Left ventricle myocardium inferior (tissue), 1 donor: ENCODE measurements at places on chromosomes 2 and 18.

DNA sequence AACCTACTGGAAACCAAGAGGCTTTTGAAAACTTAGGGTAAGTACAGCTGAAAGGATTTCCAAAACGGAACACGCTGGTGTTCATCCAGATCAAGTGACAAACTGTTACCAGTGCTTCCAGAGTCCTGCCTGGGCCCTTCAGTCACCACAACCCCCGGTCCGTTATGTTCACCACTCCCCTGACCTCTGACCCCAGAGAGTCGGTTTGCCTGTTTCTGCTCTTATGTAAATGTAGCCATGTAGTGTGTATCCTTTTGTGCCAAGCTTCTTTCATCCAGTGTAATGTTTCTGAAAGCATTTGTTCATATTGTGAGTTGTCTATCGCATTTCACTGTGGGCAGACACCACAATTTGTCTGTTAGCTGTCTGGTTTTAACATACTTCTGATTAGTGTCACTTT, 217.5 kb downstream of the NCK2 start:
- H3K4me1 ChIP-seq, result no peaks in the 10 kb centered on the region
- no peaks in the 10 kb centered on the region for H3K36me3 ChIP-seq
- DNase-seq, result no peak
- H3K4me3 ChIP-seq, result no peak overlapping the region
- no peak overlapping the region for H3K27ac ChIP-seq

GRCh38 chr2:127172306-127172705, 47.8 kb downstream of the CYP27C1 start:
- DNase-seq, result no peak
- H3K4me3 ChIP-seq, result no peak overlapping the region
- H3K27me3 ChIP-seq, result peaks cover 35% of the 10 kb centered on the region
- H3K36me3 ChIP-seq, result no peaks in the 10 kb centered on the region
- peaks cover 30% of the 10 kb centered on the region for H3K4me1 ChIP-seq

- peaks cover 22% of the 10 kb centered on the region for H3K27me3 ChIP-seq
- no peak for DNase-seq
- H3K4me1 ChIP-seq, result peaks cover 53% of the 10 kb centered on the region
- H3K36me3 ChIP-seq, result no peaks in the 10 kb centered on the region
Observed at GRCh38 chr2:120251078-120251477, 1.6 kb upstream of the RALB start.

DNA sequence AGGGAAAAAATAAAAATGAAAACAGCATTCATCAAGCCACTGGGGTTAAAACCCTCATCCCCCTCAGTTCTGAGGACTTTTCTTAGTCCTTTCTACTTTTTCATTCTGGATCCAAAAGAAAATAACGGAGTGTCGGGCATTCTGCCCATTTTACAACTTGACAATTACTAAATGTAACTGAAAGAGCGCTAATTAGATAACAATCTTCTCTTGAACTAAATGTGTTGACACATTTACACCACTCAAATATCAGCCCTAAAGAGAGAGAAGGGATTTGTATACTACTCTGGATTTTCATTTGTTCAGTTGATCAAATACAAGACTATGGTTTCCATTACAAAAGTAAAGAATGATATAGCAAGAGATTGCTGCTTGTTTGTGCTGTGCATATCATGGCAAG, 27.5 kb downstream of the ABCA12 start:
- H3K27me3 ChIP-seq, result no peaks in the 10 kb centered on the region
- no peaks in the 10 kb centered on the region for H3K4me1 ChIP-seq
- no peak overlapping the region for H3K27ac ChIP-seq
- H3K4me3 ChIP-seq, result no peak overlapping the region

DNA sequence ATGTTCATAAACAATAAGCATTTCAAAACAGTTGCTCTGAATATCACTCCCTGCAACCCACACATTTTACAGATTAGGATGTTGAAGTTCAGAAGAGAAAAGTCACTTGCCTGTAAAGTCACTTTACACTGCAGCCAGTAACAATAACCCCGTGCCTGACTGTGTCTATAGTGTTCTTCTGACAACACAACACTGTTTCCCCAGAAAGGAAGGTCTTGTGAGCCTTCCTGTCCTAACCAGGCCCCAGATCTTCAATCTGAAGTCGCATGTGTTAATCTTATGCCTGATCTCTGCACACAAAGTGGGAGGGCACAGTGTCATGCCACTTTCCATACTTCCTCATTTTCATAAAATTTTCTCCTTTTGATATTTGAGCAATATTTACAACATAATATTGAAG, 120.2 kb downstream of the FEZ2 start:
- H3K4me3 ChIP-seq, result no peak overlapping the region
- H3K27me3 ChIP-seq, result no peaks in the 10 kb centered on the region
- H3K36me3 ChIP-seq, result peaks cover 81% of the 10 kb centered on the region
- H3K27ac ChIP-seq, result peak overlapping the region; percentile 50
- H3K4me1 ChIP-seq, result peaks cover 21% of the 10 kb centered on the region
- no peak for DNase-seq

- H3K4me3 ChIP-seq, result no peak overlapping the region
- no peaks in the 10 kb centered on the region for H3K4me1 ChIP-seq
- no peak overlapping the region for H3K27ac ChIP-seq
- DNase-seq, result no peak
- H3K27me3 ChIP-seq, result no peaks in the 10 kb centered on the region
- H3K36me3 ChIP-seq, result no peaks in the 10 kb centered on the region
Observed at GRCh38 chr2:221283896-221284545, 288.1 kb downstream of the EPHA4 start.

DNA sequence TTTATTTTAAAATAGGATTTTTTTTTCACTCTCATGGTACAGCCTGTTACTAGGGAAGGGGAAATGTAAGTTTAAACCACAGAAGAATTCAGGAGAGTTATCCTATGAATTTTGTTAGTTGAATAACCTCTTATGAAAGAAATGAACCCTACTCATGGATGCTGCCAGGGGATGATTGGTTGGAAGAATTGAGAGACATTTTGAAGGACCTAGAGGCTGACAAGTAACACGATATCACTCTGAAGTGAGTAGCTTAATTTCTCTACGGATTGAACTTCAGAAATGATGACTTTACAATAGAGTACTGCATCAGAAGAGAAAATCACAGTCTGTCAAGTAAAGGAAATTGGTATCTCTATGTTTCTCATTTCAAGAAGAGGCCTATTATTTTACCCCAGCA, 1346.2 kb downstream of the SUCLG1 start:
- no peaks in the 10 kb centered on the region for H3K36me3 ChIP-seq
- no peak overlapping the region for H3K27ac ChIP-seq
- no peaks in the 10 kb centered on the region for H3K4me1 ChIP-seq
- DNase-seq, result no peak

GRCh38 chr2:233107011-233107410, 46.9 kb downstream of the INPP5D start:
- no peak overlapping the region for H3K27ac ChIP-seq
- H3K36me3 ChIP-seq, result no peaks in the 10 kb centered on the region
- no peaks in the 10 kb centered on the region for H3K4me1 ChIP-seq
- no peak for DNase-seq

DNA sequence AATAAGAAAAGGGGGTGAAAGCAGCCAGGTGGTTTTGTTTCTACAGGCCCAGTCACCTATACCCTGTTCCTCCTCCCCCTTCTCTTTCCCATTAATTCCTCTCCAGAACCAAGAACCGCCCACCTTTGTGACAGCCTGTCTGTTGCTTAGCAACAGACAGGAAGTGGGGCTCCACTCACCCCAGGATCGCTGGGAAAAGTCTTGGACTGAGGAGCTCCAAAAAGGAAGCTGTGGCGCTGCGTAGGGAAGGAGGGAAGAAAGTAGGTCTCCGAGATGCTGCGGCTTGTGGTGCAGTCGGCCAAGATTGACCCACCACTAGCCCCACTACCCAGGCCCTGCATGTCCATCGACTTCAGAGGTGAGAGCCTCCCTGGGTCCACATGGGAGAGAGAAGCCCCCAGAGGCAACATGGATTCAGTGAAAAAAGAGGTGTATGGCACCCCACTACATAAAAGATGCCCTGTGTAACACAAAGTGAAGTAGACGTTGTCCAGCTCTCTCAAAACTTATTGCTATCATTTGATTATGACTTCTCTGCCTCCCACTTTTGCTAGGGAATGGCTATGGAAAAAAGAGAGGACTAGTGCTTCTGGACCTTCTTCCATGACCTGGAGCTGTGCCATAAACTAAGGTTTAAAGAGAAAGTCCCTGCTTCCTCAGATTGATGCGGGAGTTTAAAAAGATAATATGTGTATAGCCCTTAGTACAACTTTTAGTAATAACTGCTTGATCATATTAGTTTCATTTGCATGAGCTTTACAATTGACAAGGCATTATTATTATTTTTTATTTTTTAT, at the start of gene FER1L5:
TSS of gene FER1L5 (plus strand) at position 201 of the 797 bp plus-strand sequence. CDS start at position 274, 73 bp downstream.
- DNase-seq, result no peak
- peak within 1 kb of the TSS; percentile 49 for H3K4me3 ChIP-seq
- no peaks in the 10 kb centered on the region for H3K27me3 ChIP-seq

- peaks cover 10% of the 10 kb centered on the region for H3K27me3 ChIP-seq
- no peak overlapping the region for H3K4me3 ChIP-seq
- H3K36me3 ChIP-seq, result no peaks in the 10 kb centered on the region
- H3K4me1 ChIP-seq, result peaks cover 22% of the 10 kb centered on the region
Observed at GRCh38 chr2:72883356-72883962, 3.7 kb upstream of the SPR start.

DNA sequence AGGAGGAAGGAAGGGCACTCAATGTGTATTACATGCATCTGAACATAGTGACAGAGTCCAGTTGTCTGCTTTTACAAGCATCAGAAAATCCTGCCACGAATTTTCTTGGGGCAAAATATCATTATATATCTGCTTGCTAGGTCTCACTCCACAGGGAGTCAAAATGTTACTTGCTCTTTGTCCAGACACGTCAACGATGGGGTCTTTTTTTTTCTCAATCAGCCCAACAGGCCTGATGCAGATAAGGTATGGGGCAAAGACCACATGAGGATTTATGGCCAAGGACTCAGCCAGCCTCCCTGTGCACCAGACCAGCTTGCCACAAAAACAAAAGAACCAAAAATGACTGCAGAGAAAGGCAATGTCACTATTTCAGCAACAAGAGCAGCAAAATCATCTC, 323.4 kb upstream of the PKDCC start:
- no peaks in the 10 kb centered on the region for H3K36me3 ChIP-seq
- no peak overlapping the region for H3K27ac ChIP-seq
- H3K27me3 ChIP-seq, result no peaks in the 10 kb centered on the region
- no peak overlapping the region for H3K4me3 ChIP-seq
- H3K4me1 ChIP-seq, result peaks cover 22% of the 10 kb centered on the region

GRCh38 chr18:48385596-48385995, 23.6 kb downstream of the ZBTB7C start:
- H3K36me3 ChIP-seq, result no peaks in the 10 kb centered on the region
- no peak overlapping the region for H3K27ac ChIP-seq
- H3K4me1 ChIP-seq, result no peaks in the 10 kb centered on the region
- peaks cover 5% of the 10 kb centered on the region for H3K27me3 ChIP-seq
- H3K4me3 ChIP-seq, result no peak overlapping the region
- DNase-seq, result no peak

- DNase-seq, result no peak
- no peaks in the 10 kb centered on the region for H3K27me3 ChIP-seq
- H3K27ac ChIP-seq, result no peak overlapping the region
- no peaks in the 10 kb centered on the region for H3K4me1 ChIP-seq
Observed at GRCh38 chr2:182784777-182785176, 68.7 kb downstream of the DNAJC10 start.

DNA sequence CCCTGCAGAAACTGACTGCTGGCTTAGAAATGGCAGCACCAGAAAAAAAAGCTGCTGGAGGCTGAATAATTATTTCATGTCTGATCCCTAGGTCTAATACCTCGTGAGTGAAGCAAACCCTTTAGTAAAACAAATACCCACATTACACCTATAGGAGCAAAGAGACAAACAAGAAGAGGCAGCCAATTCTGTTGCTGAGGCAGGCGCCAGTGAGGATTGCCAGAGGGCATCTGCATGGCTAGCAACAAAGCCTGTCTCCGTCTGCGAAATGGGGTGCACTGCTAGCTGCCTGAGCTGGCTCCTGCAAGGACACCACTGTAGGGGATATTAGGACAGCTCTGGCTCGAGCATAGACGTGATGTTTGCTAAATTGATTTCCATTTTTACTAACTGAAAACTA, 509.7 kb downstream of the TDRD15 start:
- no peak overlapping the region for H3K27ac ChIP-seq
- H3K4me1 ChIP-seq, result no peaks in the 10 kb centered on the region
- no peaks in the 10 kb centered on the region for H3K36me3 ChIP-seq
- no peaks in the 10 kb centered on the region for H3K27me3 ChIP-seq

- no peak overlapping the region for H3K4me3 ChIP-seq
- H3K36me3 ChIP-seq, result no peaks in the 10 kb centered on the region
- no peak for DNase-seq
- peaks cover 75% of the 10 kb centered on the region for H3K4me1 ChIP-seq
Observed at GRCh38 chr2:229896857-229897256, 25.0 kb downstream of the TRIP12 start.

- DNase-seq, result no peak
- H3K27me3 ChIP-seq, result no peaks in the 10 kb centered on the region
- H3K4me3 ChIP-seq, result no peak overlapping the region
- H3K36me3 ChIP-seq, result no peaks in the 10 kb centered on the region
- H3K4me1 ChIP-seq, result peaks cover 30% of the 10 kb centered on the region
Observed at GRCh38 chr18:44630118-44630517, 50.6 kb upstream of the SETBP1 start.

GRCh38 chr18:76691800-76692199, 130.6 kb upstream of the ZNF236 start:
- no peak for DNase-seq
- no peak overlapping the region for H3K27ac ChIP-seq
- H3K27me3 ChIP-seq, result peaks cover 71% of the 10 kb centered on the region
- H3K4me1 ChIP-seq, result peaks cover 6% of the 10 kb centered on the region
- H3K4me3 ChIP-seq, result no peak overlapping the region

- H3K27me3 ChIP-seq, result peaks cover 4% of the 10 kb centered on the region
- no peak overlapping the region for H3K4me3 ChIP-seq
- DNase-seq, result no peak
- H3K4me1 ChIP-seq, result no peaks in the 10 kb centered on the region
- no peaks in the 10 kb centered on the region for H3K36me3 ChIP-seq
Observed at GRCh38 chr2:106960683-106961161, 74.8 kb upstream of the ST6GAL2 start.

DNA sequence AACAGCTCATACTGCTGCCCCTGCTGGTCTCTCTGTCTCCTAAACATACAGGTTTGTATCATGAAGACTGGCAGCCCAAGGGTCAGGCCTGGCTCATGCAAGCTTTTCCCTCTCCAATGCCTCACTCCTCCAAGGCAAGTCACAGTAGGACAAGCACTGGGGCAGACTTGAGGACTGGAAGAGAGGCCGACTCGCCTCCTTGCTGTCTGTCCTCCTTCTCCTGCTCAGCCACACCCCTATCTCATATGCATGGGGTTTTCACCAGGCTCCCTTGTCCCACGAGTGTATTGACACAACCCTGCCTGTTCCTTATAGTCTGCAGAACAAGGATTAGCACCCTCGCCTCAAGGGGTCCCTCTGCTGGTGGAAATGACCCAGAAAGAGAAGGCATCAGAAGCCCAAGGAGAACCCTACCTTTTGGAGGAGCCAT, 223.7 kb downstream of the SOX11 start:
- no peaks in the 10 kb centered on the region for H3K36me3 ChIP-seq
- peaks cover 23% of the 10 kb centered on the region for H3K4me1 ChIP-seq
- DNase-seq, result no peak
- peak overlapping the region; percentile 82 for H3K27ac ChIP-seq
- no peaks in the 10 kb centered on the region for H3K27me3 ChIP-seq
